ENCODE measurements at places on chromosomes 1 and 21. TPM values are rescaled to one million over a fixed set of nuclear protein-coding genes. Genes with fewer than 3 reads are reported as not detected.

- no peak for DNase-seq
Observed at GRCh38 chr1:170481000-170481399, 51.0 kb upstream of the GORAB start.

- DNase-seq: no peak
Observed at GRCh38 chr1:3688356-3689137, 36.2 kb downstream of the TP73 start.

- DNase-seq: no peak
Observed at GRCh38 chr1:93575621-93576284, 105.9 kb downstream of the BCAR3 start.

- no peak for DNase-seq
Observed at GRCh38 chr1:89966656-89967055, 28.3 kb upstream of the ZNF326 start.

Gene OPN3
- 23.8 TPM for total RNA-seq

Gene TBX19
- 0.53 TPM for total RNA-seq

Data from esophagus squamous epithelium (tissue), 5 donors.